Endothelial cell of umbilical vein (primary cell): ENCODE measurements at places on chromosomes 2 and 18.
A peak's percentile ranks its signal among the peaks of the same experiment; 100 is the strongest.

DNA sequence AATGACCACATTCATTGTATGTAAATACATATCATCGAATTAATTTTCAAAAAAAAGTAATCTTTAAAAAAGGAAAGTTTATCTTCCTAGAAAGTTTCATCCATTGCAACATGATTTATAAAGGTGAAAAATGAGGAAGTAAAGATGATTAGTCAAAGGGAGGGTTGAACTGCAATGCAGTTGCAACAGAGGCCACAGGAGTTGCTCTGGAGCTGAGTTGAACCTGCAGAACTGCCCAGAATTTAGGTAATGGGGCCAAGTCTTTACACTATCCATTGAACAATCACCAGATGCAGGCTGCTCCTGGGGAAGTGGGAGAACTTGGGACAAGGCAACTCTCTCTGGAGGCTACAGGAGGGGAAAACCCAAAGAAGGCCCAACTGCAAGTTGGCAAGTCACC, 390.7 kb downstream of the METTL4 start:
- no peak for DNase-seq

GRCh38 chr2:84959095-84959565, 11.8 kb upstream of the KCMF1 start:
- peak; percentile 71 for DNase-seq

GRCh38 chr2:239694487-239694886, 293.7 kb upstream of the HDAC4 start:
- no peak for DNase-seq

GRCh38 chr2:56202381-56203121, 18.8 kb downstream of the CCDC85A start:
- peak; percentile 62 for DNase-seq

DNA sequence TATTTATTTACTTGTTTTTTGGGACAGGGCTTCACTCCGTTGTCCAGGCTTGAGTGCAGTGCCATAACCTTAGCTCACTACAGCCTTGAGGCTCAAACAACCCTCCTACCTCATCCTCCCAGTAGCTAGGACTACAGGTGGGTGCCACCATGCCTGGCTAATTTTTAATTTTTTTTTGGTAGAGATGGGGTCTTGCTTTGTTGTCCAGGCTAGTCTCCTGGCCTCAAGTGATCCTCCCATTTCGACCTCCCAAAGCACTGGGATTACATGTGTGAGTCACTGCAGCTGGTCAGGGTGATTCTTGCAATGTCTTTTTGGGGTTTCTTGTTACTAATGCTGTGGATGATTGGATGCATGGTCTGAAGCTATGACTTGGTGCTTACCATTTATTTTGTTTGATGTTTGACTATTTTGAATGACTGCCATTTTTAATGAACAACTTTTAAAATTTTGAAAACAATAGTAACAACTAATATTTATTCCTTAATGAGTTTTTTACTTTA, 6.5 kb downstream of the CERS6 start:
- DNase-seq = no peak

DNA sequence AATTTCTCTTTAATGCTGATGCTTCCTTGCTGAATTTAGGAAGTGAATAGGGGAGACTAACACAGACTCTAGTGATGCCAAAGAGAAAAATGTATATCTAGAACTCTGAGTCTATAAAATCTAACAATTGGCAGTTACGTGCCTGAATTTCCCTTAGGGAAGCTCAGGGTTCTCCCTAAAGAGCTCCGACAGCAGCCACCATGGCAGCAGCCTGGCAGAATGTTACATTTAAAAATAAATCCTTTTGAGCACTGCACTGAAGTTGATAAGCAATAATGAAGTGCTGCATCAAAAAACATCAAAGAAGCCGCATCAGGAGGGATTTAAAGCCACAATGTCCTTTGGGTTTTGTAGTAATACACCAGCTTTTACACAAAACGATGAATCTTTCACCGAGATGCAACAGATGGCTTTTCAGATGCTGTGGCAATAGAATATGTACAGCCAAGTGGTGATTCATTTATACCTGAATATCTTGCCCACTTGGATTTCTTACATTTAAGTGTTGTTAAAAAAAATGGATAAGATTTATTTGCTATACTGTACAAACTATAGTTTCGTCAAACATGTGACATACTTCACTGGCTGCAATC, 291.2 kb upstream of the SESTD1 start:
- no peak for DNase-seq

- no peak for DNase-seq
Observed at GRCh38 chr2:127089478-127090235, 17.3 kb downstream of the BIN1 start.

GRCh38 chr2:43425659-43426058, 170.2 kb downstream of the THADA start:
- peak; percentile 20 for DNase-seq
